ENCODE measurements at places on chromosomes 16 and 17. TPM values are rescaled to one million over a fixed set of nuclear protein-coding genes. Genes with fewer than 3 reads are reported as not detected.
A peak's percentile ranks its signal among the peaks of the same experiment; 100 is the strongest.

DNA sequence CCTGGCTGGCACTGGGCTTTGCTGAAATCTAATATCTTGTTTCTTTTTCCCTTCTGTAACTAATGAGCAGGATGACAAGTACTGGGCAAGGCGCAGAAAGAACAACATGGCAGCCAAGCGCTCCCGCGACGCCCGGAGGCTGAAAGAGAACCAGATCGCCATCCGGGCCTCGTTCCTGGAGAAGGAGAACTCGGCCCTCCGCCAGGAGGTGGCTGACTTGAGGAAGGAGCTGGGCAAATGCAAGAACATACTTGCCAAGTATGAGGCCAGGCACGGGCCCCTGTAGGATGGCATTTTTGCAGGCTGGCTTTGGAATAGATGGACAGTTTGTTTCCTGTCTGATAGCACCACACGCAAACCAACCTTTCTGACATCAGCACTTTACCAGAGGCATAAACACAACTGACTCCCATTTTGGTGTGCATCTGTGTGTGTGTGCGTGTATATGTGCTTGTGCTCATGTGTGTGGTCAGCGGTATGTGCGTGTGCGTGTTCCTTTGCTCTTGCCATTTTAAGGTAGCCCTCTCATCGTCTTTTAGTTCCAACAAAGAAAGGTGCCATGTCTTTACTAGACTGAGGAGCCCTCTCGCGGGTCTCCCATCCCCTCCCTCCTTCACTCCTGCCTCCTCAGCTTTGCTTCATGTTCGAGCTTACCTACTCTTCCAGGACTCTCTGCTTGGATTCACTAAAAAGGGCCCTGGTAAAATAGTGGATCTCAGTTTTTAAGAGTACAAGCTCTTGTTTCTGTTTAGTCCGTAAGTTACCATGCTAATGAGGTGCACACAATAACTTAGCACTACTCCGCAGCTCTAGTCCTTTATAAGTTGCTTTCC lies 56.0 kb downstream of the HLF start:
- H3K4me3 ChIP-seq, result no peak overlapping the region
- H3K27me3 ChIP-seq, result no peaks in the 10 kb centered on the region
- no peak for DNase-seq

MYL4 gene
- polyA plus RNA-seq, result not detected

KRT40 gene
- polyA plus RNA-seq, result not detected

GRCh38 chr17:68391561-68392268 lies 65.6 kb downstream of the WIPI1 start:
- no peak for DNase-seq
- H3K27me3 ChIP-seq, result no peaks in the 10 kb centered on the region
- H3K4me3 ChIP-seq, result no peak overlapping the region

- no peaks in the 10 kb centered on the region for H3K36me3 ChIP-seq
- H3K27ac ChIP-seq, result no peak overlapping the region
- no peak for DNase-seq
- H3K27me3 ChIP-seq, result no peaks in the 10 kb centered on the region
- H3K4me3 ChIP-seq, result no peak overlapping the region
- no peaks in the 10 kb centered on the region for H3K4me1 ChIP-seq
Measured at GRCh38 chr16:70610273-70611223, 35.8 kb upstream of the IL34 start.

- H3K4me3 ChIP-seq, result no peak overlapping the region
- no peak overlapping the region for H3K27ac ChIP-seq
- H3K4me1 ChIP-seq, result no peaks in the 10 kb centered on the region
- no peaks in the 10 kb centered on the region for H3K27me3 ChIP-seq
Measured at GRCh38 chr17:6166492-6167179, 96.5 kb downstream of the WSCD1 start.

DNA sequence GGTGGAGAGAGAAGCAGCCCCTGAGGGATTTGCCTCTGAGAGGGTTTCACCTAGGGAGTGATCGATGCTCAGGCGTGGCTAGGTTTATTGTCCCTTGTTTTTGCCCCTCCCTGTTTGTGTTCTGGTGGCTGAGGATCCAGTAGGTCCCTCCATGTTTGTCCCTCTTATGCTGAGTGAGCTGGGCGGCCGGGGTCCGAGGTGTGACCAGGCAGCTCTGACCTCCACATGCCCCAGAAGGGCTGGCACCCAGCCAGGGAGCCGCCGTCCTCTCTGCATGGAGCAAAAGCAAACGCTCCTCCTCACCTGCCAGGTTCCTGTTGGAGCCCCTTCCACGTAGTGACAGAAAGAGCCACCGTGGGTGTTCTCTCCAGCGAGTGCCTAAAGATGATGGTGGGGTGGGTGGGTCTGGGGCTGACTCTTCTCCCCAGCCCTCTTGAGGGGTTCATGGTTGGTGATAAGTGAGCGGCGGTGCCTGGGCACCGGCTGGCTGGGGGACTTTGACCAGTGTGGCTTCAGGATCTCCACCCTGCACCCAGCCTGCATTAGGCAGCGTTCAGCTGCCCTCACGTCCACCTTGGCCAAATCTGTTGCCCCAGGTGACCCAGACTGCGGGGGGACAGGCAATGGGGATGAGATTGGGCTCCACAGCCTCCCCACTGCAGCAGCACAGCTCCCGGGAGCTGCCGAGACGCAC lies 14.1 kb upstream of the NUDT16L1 start:
- no peak overlapping the region for H3K4me3 ChIP-seq
- peaks cover 6% of the 10 kb centered on the region for H3K36me3 ChIP-seq
- peak; percentile 61 for DNase-seq
- peaks cover 4% of the 10 kb centered on the region for H3K4me1 ChIP-seq
- H3K27me3 ChIP-seq, result no peaks in the 10 kb centered on the region
- no peak overlapping the region for H3K27ac ChIP-seq

NUPR1 gene
- 1.1 TPM for polyA plus RNA-seq

PFAS gene
- polyA plus RNA-seq, result 24.0 TPM

EPOP gene
- polyA plus RNA-seq, result 2.7 TPM

GRCh38 chr17:27888067-27888466 lies 5.1 kb downstream of the LYRM9 start:
- H3K4me1 ChIP-seq, result no peaks in the 10 kb centered on the region
- no peaks in the 10 kb centered on the region for H3K27me3 ChIP-seq
- DNase-seq, result no peak
